Glomerular endothelial cell (primary cell): ENCODE measurements at places on chromosomes 6 and 20.

GRCh38 chr6:96659084-96659845 is 96.3 kb downstream of the FHL5 start:
- no peak for DNase-seq

DNA sequence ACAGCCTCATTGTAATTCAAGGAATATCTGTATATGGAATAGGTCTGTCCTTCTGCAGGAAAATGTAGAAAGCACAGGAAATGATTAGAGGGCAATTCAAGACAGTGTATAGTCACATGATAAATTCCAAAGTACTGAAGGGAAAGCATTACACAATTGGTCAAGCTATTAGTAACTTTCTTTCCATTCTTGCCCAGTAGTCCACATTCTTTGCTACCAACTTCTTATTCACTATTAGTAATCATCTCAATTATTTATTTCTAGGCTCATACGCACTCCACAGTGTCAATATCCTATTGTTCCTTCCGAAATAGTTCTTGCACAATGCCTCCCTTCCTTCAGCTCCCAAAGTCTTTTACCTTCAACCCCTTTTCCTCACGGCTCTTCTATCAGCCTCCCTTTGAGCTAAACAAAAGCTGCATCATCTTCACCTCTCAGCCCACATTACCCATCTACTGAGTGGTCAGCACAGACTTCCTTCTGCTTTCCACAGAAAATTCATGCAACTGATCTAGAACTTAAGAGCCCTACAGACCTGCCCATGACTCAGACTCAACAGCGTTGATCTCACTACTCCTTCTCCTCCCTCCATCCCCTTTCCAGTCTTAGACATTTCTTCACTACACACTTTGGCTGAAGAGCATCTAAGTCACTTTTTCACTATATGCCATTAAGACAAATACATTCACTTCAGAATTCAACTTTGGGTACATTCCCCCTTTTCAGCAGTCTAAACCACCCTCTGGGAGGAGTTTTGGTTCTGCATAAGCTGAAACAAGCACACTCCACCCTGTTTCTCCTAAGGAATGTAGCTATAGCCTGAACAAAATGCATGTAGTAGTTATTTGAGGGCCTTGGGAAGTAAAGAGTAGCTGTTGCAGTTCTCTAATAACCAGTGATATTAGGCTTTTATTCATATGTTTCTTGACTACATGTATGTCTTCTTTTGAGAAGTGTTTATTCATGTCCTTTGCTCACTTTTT is 157.9 kb downstream of the KIF16B start:
- no peak for DNase-seq

- DNase-seq, result no peak
Measured at GRCh38 chr6:113488812-113489685, 368.1 kb upstream of the MARCKS start.

DNA sequence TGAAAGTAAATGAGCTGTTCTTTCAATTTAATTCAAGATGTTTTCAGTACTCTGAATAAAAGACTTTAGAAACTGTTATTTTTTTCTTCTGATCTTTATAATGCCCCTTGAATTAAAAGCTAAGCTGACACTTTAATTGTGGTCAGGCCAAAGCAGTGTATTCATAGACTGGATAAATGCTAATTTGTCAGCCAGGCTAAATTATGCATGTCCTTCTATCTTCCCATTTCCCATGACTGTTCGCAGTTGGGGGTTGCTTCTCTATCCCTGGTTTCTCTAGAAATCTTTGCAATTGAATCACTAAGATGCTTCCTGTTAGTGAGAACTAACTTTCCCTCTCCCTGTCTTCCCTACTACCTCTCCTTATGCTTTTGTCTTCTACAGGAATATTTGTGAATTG is 396.2 kb downstream of the RFPL4B start:
- DNase-seq, result no peak

GRCh38 chr20:46572153-46572552 is 21.7 kb upstream of the OCSTAMP start:
- no peak for DNase-seq

DNA sequence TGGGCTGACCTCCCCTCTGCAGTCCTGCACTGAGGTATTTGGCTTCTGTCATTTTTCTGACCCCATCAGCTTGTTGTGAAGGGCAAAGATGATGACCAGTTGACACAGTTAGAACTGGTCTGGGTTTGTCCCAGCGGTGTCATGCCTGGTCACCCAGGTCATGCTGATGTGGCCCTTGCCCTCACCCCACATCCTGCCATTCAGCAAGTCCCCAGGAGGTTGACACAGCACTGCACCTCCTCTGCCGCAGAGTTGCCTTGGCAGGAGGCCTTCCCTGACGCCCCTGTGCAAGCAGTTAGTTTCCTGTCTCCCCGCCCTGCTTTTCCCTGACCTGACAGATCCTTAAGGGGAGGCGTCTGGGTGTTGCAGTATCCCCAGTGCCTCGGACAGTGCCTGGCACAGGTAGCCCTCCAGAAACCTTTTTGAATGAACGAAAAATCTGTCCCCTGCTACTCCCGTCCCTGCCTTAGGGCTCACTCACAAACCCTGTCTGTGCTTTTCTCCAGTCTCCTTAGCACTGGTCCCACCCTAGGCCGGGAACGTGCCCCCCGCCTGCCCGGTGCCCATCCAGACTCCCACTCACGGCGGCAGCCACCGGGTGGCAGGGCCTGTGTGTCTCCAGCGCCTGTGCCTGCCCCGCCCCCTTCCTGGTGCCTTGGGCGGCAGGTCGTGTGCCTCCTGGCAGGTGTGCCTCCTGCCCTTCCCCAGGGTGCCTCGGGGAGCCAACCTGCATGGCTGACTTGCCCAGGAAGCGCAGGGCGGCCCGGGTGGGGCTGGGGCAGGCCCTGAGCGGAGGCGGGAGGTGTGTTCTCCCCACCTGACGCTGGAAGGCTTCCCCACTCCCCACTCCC is 146.3 kb upstream of the RNF24 start:
- no peak for DNase-seq

GRCh38 chr6:79066330-79066729 is 11.7 kb downstream of the PHIP start:
- no peak for DNase-seq

DNA sequence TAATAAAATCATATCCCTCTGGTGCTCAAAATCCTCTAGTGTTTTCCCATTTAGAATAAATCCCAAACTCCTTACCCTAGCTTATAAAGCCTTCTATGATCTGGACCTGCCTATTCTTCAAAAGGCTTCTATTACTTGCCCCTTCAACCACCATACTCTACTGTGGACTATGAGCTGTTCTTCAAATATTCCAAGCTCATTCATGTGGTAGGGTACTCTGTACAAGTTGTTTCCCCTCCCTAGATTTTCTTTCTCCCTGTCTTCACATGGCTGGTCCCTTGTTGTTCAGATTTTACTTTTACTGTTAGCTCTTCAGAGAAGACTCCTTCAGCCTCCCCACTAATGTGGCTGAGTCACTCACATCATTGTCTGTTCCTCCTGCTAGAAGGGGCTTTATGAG is 193.2 kb downstream of the OGFRL1 start:
- DNase-seq, result no peak

- peak; percentile 68 for DNase-seq
Measured at GRCh38 chr20:48051794-48052474, 266.7 kb upstream of the SULF2 start.

DNA sequence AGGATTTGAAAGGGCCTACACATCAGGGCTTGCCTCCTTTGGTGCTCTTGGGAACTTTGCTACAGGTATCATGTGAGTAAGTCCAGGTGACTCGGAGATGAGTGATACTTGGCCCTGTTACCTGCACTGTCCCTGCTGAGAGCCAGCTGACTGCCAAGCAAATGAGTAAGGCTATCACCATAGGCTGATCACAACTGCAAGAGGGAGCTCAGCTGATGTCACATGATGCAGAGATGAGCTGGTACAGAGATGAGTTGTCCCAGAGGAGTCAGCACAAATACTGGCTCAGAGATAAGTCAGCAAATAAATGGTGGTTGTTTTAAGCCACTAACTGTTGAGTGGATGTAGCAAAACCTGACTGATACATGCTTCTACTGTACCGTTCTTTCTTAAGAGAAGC is 41.4 kb downstream of the LAMP5 start:
- DNase-seq, result no peak

DNA sequence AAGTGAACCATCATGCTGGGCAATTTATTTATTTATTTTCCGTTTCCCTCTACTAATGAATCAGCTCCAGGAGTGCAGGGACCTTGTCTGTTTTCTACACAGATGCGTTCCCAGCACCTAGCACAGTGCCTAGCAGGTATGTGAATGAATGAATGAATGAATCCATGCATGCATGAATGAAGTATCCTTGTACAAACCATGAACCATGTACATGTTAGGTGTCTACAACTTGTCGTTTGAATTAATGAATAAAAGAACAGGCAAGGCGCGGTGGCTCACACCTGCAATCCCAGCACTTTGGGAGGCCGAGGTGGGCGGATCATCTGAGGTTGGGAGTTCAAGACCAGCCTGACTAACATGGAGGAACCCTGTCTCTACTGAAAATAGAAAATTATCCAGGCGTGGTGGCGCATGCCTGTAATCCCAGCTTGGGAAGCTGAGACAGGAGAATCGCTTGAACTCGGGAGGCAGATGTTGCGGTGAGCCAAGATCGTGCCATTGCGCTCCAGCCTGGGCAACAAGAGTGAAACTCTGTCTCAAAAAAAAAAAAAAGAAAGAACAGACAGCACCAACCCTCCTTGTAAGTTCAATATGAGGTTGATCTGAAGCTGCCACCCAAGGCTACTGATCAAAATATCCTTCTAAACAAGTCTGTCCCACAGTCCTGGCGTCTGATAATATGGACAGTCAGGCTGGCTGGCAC is 27.3 kb upstream of the SLC9A8 start:
- no peak for DNase-seq

- DNase-seq, result no peak
Measured at GRCh38 chr20:33896509-33896908, 85.4 kb downstream of the CHMP4B start.

- DNase-seq, result no peak
Measured at GRCh38 chr6:69116658-69117057, 481.6 kb downstream of the ADGRB3 start.

DNA sequence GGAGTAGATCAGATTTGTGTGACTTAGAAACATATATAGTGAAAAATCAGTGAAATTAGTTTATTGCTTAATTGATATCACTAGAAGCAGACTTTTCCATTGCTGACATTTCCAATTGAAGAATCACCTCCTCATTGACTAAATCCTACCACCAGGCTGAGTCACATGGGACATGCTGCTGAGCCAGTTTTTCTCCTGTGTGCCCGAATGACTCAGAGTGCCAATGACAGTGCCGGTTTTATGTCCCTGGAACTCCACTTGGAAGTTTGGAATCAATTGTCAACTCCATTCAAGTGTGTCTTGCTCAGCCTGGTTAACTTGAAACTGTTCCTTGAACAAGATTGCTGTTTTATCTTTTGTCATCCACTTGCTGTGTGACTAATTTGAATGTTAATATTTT is 316.1 kb upstream of the PRDM1 start:
- DNase-seq, result no peak

GRCh38 chr6:45155341-45155894 is 172.7 kb upstream of the RUNX2 start:
- no peak for DNase-seq

- DNase-seq, result no peak
Measured at GRCh38 chr6:11525468-11526155, 11.9 kb upstream of the TMEM170B start.

DNA sequence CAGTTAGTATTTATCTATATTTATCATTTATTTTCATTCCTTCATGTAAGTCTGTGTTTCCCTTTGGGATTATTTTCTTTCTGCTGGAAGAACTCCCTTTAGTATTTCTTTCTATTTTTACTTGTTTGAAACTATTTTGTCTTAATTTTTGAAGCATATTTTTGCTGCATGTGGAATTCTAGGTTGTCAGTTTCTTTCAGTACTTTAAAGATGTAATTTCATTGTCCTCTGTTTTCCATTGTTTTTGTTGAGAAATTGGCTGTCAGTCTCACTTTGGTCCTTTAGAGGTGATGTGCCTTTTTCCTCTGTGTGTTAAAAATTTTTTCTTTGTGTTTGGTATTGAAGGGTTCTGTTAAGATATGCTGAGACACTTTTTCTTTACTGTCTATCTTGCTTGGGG is 17.1 kb downstream of the RNF182 start:
- DNase-seq, result no peak

GRCh38 chr6:137465378-137466009 is 28.7 kb downstream of the OLIG3 start:
- DNase-seq, result no peak

GRCh38 chr6:30263734-30264133 is 50.5 kb upstream of the TRIM26 start:
- no peak for DNase-seq

DNA sequence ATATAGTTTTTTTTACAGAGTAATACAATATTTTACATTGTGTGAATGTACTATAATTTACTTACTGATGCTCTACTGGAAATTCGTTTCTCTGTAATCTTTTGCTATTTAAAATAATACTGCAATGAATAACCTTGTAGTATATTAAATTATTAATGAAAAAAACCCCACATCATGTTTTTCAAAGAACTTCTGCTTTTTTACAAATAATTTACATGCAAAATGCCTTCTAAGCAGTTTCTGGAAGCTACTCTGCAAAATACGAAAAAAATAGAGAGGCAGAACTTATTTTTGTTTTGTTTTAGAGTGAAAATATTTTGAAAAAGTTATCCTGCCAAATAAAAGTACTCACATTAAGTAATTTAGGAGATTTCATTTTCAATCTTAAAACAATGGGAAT is 165.8 kb upstream of the SIM1 start:
- DNase-seq, result no peak
